ENCODE measurements at places on chromosomes 3 and 15.

GRCh38 chr3:144142151-144142840 lies 170.7 kb downstream of the DIPK2A start:
- no peak for DNase-seq

- no peak for DNase-seq
These were observed 18.1 kb upstream of the BSN start for GRCh38 chr3:49535971-49536874.

DNA sequence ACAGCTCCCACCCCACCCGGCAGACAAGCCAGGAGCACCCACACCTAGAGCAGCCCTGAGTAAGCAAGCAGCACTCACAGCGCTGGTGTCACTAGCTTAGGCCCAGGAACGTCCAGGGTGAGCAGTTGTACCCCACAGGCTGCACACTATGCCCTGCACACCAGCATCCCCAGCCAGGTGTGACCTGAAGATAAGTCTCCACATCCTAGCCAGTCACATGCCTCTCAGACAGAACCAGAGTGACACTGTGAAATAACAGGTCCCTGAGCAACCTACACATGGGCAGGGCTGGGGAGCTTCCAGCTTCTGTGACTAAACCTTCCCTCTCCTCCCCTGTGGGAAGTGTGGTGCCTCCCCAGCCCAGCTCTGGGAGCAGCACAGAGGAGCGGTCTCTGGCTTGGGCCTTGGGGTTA lies 253.6 kb downstream of the UACA start:
- no peak for DNase-seq

GRCh38 chr3:161559177-161559998 lies 62.8 kb downstream of the OTOL1 start:
- DNase-seq, result no peak

GRCh38 chr3:153215966-153216365 lies 53.9 kb downstream of the RAP2B start:
- no peak for DNase-seq

DNA sequence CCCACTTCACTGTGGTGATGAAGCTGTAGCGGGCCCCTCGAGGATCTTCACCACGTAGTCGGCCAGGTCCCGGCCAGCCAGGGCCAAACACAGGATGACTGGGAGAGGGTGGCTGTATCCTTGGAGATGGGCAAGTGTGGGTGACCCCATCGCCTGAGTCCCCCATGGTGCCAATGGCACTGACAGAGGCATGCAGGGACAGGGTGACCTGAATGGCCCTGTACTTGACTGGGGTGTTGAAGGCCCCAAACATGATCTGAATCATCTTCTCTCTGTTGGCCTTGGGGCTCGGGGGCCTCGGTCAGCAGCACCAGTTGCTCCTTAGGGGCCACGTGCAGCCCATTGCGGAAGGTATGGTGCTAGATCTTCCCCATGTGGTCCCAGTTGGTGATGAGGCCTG lies 17.1 kb upstream of the AP3B2 start:
- no peak for DNase-seq

DNA sequence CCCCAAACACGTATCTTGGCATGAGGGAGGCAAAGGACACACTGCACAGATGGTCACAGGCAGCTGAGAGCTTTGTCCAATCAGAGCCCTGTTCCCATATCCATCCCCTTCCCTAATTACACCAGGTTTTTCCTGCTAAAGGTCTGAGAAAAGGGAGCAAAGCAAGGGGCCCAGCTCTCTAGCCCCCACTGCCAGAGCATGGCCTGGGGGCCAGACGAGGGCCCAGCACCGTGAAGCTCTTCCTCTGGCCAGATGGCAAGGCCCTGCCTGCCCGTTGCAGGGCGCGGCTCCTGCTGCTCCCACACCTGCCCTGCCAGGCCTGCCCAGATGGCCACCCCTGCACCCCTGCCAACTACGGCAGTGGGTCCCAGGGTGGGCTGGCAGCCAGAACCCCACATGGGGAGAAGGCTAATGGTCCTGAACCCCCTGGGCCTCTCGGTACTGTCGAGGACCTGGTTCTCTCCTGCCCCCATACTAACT lies 3.2 kb downstream of the SHF start:
- DNase-seq, result no peak

GRCh38 chr3:46395210-46395661 lies 11.6 kb downstream of the CCR5AS start:
- no peak for DNase-seq

DNA sequence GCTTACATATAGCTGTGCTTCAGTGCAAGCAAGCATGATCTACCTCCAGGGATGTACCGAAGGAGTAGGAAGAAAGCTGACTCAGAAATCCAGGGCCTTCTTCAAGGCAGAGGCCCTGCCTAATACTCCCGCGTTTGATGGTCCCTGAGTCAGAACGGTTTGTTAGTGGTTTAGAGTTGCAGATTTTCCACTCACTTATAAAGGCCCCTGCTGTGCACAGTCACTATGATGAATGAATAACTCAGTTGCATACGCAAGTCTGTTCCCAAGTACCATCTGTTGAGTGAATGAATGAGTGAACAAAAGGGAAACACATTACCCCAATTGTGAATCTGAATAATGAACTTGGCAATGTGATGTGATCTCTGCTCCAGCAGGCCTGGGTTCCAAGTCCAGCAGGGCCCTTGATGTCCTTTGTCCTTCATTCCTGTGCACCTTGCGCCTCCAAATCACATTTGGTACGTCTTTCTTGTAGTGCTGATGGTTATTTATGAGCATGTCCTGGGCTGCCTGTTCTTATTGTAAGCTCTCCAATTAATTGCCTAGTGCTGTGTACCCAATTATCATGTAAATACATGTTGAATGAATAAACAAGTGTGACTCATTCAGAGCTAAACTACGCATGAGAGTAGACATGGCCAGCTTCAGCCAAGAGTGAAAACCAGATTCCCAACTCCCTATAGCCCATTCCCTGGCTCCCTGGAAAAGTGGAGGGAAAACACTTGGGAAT lies 85.3 kb upstream of the LIMD1 start:
- DNase-seq, result no peak
